ENCODE measurements at places on chromosomes 3 and 15. TPM values are rescaled to one million over a fixed set of nuclear protein-coding genes. Genes with fewer than 3 reads are reported as not detected.

Gene CCK
- 43.5 TPM for total RNA-seq

Gene KCNMB3
- total RNA-seq, result 0.94 TPM

Gene DNAH12
- under 0.01 TPM for total RNA-seq

Gene LSAMP
- total RNA-seq, result 10.7 TPM

Gene CPNE9
- total RNA-seq, result not detected

Gene OR5K2
- not detected for total RNA-seq

Gene SAMD7
- not detected for total RNA-seq

Gene RTP3
- not detected for total RNA-seq

Gene DUOX1
- under 0.01 TPM for total RNA-seq

Gene SOX14
- not detected for total RNA-seq

Gene SENP8
- total RNA-seq, result 1.2 TPM

Gene SHC4
- total RNA-seq, result 4.2 TPM

Gene DHFR2
- total RNA-seq, result 4.9 TPM

Gene MORC1
- total RNA-seq, result not detected

Gene SLC2A2
- total RNA-seq, result not detected

Gene AQP9
- not detected for total RNA-seq

Gene TERC
- total RNA-seq, result 290 TPM

Gene GREM1
- total RNA-seq, result 213 TPM

Gene KNG1
- not detected for total RNA-seq

Gene C3orf85
- not detected for total RNA-seq

Gene LEO1
- 35.8 TPM for total RNA-seq

Gene NR1I2
- total RNA-seq, result under 0.01 TPM

Gene NLGN1
- 2.9 TPM for total RNA-seq

Gene HIGD1A
- total RNA-seq, result 131 TPM

Gene GOLGA6L10
- total RNA-seq, result 1.1 TPM

Gene ACP3
- total RNA-seq, result 1.4 TPM

Gene TRIM59
- 5.8 TPM for total RNA-seq

Gene C15orf39
- 1.6 TPM for total RNA-seq

Gene ONECUT1
- not detected for total RNA-seq

Gene FANCD2OS
- not detected for total RNA-seq

Gene MINDY2
- total RNA-seq, result 17.0 TPM

Gene IGSF10
- 0.94 TPM for total RNA-seq

Gene ENTPD3
- total RNA-seq, result 0.09 TPM

Gene TUSC7
- not detected for total RNA-seq

Gene GOLGA6L7
- not detected for total RNA-seq
